SK-N-DZ (cell line): ENCODE measurements at places on chromosomes 7 and 10.
A peak's percentile ranks its signal among the peaks of the same experiment; 100 is the strongest.

DNA sequence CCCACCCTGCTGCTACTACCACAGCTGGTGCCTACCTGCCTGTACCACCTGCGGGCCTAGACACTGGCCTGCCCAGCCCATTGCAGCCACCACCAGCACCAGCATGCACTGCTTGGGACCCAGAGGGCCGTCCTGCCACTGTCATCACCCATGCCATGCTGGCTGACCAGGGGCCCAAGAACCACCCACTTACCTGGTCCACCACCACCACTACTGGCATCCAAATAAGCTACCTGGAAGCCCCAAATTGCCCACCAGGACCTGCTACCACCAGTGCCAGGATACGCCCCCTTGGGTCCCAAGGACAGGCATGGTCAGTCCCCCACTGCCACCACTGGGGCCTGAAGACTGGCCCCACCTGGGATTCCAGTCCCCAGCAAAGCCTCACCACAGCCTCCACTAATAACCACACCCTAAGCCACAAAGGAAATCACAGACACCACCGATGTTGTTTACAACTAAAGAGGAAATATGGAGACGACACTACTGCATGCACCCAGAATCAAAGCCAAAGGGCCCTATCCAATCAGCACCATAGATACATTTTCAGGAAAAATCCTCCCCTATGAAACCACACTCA is 70.5 kb upstream of the DIP2C start:
- no peak for DNase-seq

GRCh38 chr7:149827089-149827981 is 10.8 kb upstream of the ZNF862 start:
- no peak for DNase-seq

DNA sequence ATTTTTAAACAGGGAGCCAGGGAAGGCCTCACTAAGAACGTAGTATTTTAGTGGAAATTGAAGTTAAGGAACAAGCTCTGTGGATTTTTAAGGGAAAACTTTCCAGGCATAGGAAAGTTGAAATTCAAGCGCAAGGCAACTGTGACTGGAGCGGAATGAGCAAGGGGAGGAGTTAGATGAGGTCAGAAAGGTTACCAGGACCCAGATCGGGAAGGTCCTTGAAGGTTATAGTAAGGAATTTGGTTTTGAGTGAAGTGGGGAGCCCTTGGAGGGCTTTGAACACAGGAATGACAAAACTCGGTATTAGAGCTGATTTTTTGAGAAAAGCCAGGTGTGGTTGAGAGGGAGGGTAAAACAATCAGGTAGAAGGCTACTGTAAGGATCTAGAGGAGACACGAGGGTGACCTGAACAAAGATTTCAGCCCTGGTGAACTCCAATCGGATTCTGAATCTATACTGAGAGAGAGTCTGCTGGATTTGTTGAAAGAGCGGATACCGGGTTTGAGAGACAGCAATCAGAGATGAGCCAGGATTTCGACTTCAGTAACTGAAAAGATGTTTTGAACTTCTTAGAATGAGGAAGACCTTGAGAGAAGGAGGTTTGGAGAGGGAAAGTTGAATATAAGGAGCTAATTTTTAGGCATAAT is 1013.9 kb downstream of the NRG3 start:
- no peak for DNase-seq

DNA sequence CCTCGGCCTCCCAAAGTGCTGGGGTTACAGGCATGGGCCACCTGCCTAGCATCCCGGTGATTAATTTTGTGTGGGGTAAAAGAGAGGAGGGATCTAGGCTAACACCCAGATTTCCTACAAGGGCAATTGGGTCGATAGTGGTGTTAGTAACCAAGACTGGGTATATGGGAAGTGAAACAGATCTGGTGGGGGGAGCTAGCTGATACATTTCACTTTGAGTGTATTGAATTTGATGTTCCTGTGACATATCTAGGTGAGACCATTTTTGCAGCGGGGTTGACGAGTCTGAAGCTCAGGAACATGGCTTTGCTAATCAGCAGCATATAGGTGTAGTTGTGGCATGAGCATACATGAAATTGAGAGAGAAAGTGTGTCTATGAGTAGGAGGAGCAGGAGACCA is 12.0 kb downstream of the CLCN1 start:
- no peak for DNase-seq

GRCh38 chr10:48605786-48606529 is 1.1 kb upstream of the ARHGAP22 start:
- DNase-seq: no peak

GRCh38 chr10:76665029-76665428 is 972.6 kb downstream of the KCNMA1 start:
- DNase-seq: no peak

DNA sequence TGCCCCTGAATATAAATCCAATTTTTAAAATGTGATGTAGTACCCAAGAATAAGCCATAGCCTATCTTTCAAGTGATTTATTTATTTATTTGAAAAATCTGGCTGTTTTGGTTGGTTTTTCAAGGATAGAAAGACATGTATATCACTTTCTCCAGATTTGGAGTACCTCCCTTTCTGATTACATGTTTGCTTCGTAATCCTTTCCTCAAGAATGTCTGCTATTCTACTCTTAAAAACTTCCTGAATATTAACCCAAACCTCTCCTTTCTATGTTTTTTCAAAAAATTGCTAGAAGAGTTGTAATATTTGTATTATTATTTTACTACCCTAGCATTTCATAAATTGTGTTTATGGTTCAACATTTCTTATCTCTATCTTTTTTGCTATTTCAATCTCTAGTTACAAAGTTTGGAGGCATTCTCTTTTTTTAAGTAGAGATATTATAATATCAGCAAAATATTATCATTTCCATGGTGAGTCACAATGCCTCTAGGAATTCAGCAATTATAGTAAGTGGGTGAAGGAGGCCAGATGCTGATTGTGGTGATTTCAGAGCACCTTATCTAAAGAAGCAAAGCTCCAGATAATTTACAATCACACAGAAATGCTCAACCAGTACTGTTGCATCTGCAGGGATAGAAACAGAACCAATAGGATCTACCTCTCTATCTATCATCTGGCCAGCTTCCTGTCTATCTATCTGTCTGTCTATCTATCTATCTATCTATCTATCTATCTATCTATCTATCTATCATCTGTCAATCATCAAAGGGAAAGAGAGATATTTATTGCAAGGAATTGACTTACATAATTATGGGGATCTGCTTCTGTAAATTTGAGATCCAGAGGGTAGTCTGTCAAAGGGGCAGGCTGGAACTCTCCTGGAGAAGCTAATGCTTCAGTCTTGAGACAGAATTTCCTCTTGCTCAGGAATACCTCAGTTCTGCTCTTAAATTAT is 412.5 kb upstream of the SEMA3C start:
- no peak for DNase-seq

- DNase-seq: peak; percentile 91
Observed at GRCh38 chr7:18698258-18698734, 202.7 kb downstream of the HDAC9 start.

DNA sequence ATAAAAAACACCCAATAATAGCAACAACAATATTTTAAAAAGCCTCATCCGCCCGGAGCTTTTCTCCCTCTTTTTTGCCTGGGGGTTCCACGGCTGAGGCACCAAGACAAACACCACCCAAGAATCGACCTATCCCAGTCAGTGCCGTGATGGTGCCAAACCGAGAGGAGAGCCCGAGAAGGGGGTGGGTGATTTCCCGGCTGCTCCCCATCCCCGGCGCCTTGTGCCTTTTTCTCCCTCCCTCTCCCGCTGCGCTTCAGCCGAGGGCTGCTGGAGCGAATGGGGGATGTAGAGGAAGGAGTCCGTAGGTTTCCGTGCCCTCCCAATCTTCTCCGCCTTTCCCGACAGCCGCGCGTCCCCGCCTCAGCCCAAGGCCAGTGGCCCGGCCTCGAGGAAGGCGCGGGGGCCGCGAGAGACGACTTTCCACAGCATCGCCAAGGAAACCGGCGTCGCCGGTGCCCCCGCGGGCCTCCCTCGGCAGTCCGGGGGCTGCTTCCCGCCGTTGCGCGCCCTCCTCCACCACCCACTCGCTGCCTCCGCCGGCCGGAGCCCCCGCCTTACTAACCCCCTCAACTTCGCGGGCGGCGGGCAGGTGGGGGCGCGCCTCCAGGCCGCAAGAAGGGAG is 1.3 kb downstream of the EGR2 start:
- no peak for DNase-seq

DNA sequence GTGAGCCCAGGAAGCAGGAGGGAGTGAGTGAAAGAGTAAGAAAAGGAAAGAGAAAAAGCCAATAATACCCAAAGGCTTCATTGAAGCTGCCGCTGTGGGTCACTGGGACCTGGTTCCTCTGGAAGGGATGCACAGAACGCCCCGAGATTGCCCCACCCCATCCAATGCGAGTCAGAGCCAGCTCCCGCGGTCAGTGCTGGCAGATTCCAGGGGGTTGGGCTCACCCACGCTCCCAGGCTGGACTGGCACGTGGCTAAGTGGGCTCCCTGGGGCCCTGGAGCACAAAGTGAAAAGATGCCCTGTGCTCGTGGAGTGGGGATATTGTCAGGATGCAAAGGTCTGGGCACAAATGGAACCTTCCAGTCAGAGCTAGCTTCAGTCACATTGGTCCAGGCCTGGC is 117.0 kb downstream of the OAT start:
- no peak for DNase-seq

DNA sequence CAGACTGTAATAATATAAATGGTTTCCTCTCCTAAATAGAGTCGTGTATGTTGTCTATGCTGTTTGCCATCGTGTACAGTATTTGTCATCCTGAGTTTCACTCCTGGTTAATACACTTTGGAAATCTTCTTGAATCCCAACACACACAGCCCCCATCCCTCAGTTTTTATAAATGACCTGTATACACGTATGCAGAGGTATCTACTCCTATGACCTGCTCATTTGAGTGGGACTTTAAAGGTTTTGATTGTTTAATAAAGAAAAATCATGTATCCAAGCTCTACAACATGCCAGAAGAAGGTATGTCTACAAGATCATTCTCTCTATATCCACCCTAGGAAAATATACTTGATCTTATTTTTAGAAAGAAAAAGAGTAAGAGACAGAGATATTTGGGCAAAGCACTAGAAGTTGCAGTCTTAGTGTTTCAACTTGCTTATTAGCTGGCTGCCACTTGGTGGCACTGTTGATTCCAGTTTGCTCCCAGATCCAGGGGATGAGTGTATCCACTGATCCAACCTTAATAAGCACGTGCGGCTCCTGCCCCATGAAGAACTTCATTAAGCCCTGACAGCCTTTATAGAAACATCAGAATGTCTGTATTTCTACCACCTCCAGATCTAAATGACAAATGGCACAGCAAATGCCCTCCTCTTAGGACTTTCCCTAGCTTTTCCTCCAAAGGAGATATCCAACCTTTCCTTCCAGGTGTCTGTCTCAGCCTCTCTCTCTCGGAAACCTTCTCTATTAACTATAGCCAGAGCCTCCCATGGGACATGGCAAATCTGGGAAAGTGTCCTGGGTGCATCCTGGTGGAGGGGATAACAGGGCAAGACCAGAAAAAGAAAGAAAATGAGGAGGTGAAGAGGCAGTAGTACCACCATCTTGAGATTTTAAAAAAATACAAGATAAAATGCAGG is 181.6 kb upstream of the NEBL start:
- DNase-seq: peak; percentile 69

GRCh38 chr10:42984761-42985325 is 92.0 kb upstream of the RET start:
- DNase-seq: no peak

- no peak for DNase-seq
Observed at GRCh38 chr10:42942279-42942950, 134.5 kb upstream of the RET start.

GRCh38 chr7:146720195-146720594 is 603.6 kb downstream of the CNTNAP2 start:
- no peak for DNase-seq

- no peak for DNase-seq
Observed at GRCh38 chr10:117626228-117626627, 83.7 kb downstream of the EMX2 start.

GRCh38 chr7:106042196-106042611 is 69.9 kb downstream of the SYPL1 start:
- no peak for DNase-seq

- DNase-seq: peak; percentile 38
Observed at GRCh38 chr7:10708447-10708846, 265.2 kb upstream of the PHF14 start.
